Myocyte (in vitro differentiated cells): ENCODE measurements at places on chromosomes 11 and 22. TPM values are rescaled to one million over a fixed set of nuclear protein-coding genes. Genes with fewer than 3 reads are reported as not detected.

Gene PPP6R2
- 65.8 and 74.8 TPM in 2 replicates for total RNA-seq

Gene DEUP1
- total RNA-seq: not detected in 2 replicates

Gene CSKMT
- total RNA-seq: 3.2 and 12.4 TPM in 2 replicates

Gene MS4A5
- not detected in 2 replicates for total RNA-seq

Gene OR5B21
- total RNA-seq: not detected in 2 replicates

Gene UBQLNL
- 0.32 and 0.42 TPM in 2 replicates for total RNA-seq

DNA sequence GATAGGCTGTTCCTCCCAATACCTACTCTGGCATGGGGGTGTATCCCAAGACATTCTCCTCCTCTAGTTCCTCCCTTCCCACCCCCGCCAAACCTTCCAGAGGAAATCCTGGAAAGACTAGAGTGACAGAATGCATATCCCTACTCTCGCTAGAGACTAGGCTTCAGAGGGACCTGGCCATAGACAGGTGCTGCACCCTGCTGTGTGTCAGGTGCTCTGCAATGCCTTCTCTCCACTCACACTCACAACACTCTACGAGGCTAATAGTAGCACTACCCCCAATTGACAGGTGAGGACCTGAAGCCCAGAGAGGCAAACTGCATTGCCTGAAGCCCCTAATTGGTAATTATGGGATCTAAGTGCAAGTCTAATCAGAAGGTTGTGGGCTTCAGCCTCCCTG, 46.2 kb upstream of the LMO1 start:
- no peak for DNase-seq

- peak; percentile 95 for DNase-seq
These were observed 9.0 kb upstream of the AHNAK start for GRCh38 chr11:62555464-62556107.

DNA sequence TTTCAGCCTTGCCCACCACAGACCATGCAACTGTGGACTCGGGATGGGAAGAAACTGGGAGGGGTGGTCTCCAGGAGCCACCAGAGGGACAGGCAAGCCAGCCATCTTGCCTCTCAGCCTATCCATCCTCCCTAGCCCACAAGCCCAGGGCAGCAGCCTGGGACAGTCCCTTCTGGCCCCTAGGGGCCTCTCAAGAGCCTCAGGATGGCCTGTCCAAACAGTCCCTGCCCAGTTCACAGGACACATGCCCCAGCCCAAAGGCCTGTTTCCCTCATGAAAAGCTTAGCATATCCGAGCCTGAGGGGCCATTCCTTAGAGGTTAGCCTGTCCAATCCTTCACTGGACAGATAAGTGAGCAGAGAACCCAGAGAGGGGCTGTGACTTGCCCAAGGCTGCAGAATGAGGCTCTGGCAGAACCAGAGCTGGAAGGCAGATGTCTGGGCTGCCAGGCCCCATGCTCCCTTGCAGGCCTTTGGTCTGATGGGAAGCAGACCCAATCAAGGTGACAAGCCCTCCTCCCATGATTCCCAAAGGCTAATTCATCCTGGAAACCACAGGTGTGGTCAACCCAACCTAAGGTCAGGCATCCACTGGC, 28.2 kb downstream of the LRRC10B start:
- DNase-seq: no peak

GRCh38 chr22:17955590-17956379, 68.6 kb downstream of the MICAL3 start:
- DNase-seq: no peak

DNA sequence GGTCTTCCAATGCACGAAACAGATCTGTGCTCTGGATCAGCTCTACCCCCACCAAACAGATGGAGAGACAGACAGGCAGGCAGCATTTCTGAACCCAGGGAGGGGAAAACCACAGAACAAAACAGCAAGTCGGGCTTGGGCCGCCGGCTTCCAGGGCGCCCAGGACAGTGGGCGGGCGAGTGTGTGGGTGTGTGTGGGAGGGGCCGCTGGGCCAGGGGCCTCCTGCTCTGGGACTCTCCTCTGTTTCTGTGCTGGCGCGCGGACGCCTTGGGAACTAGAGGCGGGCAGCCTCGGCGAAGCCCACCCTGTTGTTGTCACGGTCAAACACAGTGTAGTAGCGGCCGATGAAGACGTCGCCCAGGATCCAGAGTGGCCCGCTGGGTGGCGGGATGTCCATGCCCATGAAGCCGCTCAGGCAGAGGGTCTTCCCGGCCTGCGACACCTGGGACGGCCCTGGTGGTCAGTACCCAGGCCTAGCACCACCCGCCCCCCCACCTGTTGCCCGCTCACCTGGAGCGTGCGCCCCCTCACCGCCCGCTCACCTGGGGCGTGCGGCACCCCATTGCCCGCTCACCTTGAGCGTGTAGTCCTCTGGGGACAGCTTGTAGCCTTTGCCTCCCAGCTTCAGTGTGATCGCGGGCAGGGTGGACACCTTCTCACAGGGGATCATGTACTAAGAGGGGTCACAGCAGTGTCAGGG, 3.0 kb upstream of the IFITM10 start:
- DNase-seq: no peak

DNA sequence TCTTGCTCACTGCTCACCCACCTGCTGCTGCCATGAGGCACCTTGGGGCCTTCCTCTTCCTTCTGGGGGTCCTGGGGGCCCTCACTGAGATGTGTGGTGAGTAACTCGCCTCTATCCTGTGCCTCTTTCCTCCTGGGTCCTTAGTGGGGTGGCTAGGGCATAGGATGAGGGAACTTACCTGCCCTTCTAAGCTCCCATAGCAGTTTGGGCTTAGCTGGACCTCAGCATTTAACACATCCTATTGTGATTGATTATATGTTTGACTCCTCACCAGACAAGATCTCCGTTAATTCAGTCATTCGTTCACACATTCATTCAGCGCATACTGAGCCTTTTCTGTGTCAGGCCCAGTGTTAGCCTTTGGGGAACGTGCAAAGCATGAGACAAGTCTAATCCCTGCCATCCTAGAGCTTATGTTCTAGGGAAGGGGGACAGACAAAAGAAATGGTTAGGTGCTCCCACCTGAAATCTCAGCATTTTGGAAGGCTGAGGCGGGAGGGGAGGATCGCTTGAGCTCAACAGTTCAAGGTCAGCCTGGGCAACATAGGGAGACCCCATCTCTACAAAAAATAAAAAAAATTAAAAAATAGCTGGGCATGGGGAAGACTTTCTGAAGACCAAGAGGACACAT, 441 bp downstream of the TCN2 start:
- no peak for DNase-seq

DNA sequence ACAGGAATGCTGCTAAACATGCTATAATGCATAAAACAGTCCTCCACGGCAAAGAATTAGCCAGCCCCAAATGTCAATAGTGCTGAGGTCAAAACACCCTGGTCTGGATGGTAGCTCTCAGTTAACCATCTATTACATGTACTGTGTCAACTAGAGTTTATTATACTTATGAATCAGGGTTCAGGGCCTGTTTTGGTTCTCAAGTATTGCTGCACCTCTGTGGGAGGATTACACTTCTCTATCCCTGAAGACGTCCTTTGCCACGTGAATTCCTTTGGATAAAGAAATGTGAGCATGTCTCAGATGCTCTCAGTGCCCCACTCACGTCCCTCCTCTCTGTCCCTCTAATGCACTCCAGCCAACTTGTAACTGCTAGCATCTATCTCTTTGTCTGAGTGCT, 53.4 kb downstream of the SLC1A2 start:
- no peak for DNase-seq

- no peak for DNase-seq
These were observed 403.7 kb downstream of the LUZP2 start for GRCh38 chr11:24900514-24900913.

- no peak for DNase-seq
These were observed 9.8 kb downstream of the SCN4B start for GRCh38 chr11:118142809-118143208.

GRCh38 chr11:86072211-86072610, 3.3 kb upstream of the PICALM start:
- peak; percentile 17 for DNase-seq

DNA sequence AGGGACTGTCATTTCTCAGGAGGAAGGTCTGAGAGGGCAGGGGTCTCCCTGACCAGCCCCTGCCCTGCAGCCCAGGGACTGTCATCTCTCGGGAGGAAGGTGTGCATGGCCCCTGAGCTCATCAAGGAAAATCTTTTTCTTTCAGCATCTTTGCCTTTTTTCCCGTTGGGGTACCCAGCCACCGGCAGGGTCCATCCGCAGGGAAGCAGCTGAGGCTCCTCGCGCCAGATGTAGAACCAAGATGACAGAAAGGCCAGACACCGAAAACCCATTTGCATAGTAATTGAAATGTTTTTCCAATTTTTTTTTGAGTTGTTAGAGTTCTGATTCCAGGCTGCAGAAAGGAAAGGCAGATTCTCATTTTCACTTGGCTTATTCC, 613.9 kb downstream of the TBC1D22A start:
- no peak for DNase-seq

DNA sequence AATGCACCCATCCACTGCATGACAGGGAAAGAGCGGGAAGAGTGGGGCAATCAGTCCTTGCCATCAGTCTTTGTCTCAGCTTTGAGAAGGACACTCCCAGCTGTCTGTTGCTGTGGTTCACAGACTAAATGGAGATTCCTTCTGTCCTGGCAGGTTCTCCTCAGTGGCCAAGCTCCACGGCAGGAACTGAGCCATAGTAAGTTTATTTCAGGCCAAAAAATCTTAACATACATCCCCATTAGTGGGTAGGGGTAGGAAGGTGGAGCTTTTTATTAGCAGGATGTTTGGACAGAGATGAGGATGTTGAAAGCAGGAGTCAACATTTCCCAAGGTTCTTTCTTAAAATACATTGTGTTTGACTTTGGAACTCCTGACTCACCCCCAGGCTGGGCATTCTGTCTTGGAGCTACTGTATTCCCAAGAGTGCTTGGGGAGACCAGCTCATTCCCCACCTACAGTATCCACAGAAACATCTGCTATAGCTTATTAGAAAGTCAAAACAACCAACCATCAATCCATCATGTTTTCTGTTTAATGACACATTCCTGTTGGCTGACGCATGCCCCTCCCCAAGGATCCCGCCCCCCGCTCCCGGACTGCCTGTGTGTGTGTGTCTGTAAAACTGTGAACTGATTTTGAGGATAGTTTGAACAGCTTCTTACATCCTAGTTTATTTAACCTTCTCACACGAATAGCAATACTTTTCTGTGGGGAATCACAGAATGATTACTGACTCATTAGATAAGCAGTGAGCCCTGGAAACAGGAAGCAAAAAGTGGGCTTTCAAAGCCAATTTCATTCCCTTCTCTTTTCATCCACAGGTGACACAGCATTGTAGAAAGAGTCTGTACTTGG, 109.5 kb downstream of the CCDC81 start:
- DNase-seq: peak; percentile 89

DNA sequence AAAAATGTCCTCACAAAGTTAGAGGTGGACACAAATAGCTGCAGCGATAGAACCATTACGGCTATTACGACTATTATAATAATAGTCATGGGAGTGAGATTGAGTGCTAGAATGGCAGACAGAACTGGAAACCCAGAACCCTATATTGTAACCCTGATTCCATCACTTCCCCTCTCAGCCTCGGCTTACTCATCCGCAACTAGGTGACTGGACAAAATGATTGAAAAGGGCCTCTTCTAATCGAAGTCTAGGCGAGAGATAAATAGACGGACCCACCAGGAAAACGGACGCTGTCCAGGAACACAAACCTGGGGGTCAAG, 629 bp downstream of the PSMA1 start:
- DNase-seq: no peak

- DNase-seq: peak; percentile 83
These were observed 57.4 kb downstream of the CLMP start for GRCh38 chr11:123137431-123138224.

DNA sequence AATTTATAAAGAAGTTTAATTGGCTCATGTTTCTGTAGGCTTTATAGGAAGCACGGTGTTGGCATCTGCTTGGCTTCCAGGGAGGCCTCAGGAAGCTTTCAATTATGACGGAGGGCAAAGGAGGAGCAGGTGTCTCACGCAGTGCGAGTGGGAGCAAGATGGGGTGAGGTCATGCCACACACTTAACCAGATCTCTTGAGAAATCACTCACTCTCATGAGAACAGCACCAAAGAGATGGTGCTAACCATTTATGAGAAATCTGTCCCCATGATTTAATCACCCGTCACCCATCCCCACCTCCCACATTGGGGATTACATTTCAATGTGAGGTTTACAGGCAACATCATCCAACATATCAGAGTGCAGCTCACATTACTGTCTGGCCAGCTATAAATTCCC, 103.5 kb downstream of the ARHGAP8 start:
- no peak for DNase-seq

- peak; percentile 1 for DNase-seq
These were observed 444.4 kb downstream of the DLG2 start for GRCh38 chr11:85182441-85183387.

DNA sequence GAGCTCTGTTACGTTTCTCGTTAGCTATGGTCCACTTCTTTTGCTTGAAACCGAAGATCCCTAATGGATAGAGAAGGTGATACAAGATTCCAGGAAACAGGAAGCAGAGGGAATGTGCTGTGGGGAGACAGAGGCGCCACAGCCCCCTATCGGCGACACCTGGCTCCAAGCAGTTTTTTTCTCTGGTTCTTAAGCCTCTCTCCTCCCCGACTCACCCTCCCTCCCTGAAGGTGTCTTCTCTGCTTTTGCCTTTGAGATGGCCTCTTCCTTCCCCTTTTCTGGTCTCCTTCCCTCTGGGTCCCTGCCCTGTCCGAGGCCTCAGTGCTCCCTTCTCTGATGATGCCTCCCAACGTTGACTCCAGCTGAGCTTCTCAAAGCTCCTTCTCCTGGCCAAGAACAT, 14.2 kb upstream of the APOBEC3A start:
- no peak for DNase-seq

- no peak for DNase-seq
These were observed 3.6 kb downstream of the MTMR3 start for GRCh38 chr22:29886596-29886995.

DNA sequence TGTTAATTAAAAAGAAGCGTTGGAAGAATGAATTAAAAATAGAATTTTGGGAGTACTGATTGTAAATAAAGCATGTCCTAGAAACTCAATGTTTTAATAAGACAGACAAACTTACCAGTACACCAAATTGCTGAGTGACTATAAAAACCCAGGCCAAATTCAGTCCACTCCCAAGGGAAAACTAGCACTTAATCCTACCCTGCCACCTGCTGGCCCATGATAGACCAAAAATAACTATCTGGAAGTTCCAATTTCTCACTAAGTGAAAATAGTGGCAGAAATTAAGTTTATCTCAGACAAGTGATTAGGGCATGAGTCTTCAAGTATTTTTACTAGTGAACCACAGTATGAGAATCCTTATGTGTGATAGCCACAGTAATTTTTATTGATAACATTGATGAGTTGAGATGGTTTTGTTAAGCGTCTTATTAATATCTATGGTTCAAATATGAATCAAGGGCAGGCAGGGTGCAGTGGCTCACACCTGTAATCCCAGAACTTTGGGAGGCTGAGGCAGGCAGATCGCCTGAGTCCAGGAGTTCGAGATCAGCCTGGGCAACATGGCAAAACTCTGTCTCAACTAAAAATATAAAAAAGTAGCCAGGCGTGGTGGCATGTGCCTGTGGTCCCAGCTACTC, 9.8 kb upstream of the DDX10 start:
- peak; percentile 73 for DNase-seq

GRCh38 chr11:3131330-3131941, 33.7 kb downstream of the OSBPL5 start:
- no peak for DNase-seq

- DNase-seq: peak; percentile 17
These were observed 13.2 kb downstream of the TP53AIP1 start for GRCh38 chr11:128929468-128929867.

- no peak for DNase-seq
These were observed 18.9 kb downstream of the MRGPRG start for GRCh38 chr11:3199537-3200295.

GRCh38 chr11:17649696-17650095, 69.7 kb upstream of the MYOD1 start:
- DNase-seq: no peak

GRCh38 chr11:22466809-22467208, 128.6 kb downstream of the SLC17A6 start:
- no peak for DNase-seq
